ENCODE measurements at places on chromosomes 3 and 15.

DNA sequence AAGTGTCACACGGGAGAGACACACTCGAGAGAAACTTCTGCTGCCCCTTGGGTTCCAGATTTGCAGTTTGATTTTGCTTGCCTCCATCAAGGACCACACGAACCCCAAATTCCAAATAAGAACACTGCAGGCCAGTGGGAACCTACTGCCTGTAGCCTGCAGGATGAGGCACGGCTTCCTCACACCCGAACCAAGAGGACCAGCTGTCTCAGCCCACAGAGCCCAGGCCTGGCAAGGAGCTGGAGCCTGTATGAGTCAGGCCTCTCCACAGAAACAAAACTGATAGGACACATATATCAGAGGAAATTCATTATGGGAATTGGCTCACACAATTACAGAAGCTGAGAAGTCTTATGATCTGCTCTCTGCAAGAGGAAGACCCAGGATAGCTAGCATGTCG, 188.1 kb upstream of the NSMCE3 start:
- DNase-seq: no peak

GRCh38 chr15:101107625-101108460, 144.0 kb downstream of the CHSY1 start:
- no peak for DNase-seq

GRCh38 chr15:91782221-91782620, 71.3 kb upstream of the SLCO3A1 start:
- DNase-seq: no peak

DNA sequence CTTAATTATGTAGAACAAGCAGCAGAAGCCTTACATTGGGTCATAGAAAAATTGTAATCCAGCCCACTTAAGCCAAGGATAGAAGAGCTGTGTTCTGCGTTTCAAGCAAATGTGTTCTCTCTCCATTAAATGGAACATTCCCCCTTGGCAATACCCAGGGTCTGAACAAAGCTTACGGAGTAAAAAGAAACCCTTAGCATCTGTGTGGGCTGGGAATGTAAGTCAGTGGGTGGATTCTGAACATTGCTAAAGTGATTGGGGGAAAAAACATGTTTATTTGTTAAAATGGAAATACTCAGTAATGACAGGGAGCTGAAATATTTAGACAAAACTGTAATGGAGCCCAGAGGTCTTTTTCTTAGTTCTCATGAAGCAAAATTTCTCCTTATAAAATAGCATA, 147.4 kb downstream of the DUT start:
- no peak for DNase-seq

DNA sequence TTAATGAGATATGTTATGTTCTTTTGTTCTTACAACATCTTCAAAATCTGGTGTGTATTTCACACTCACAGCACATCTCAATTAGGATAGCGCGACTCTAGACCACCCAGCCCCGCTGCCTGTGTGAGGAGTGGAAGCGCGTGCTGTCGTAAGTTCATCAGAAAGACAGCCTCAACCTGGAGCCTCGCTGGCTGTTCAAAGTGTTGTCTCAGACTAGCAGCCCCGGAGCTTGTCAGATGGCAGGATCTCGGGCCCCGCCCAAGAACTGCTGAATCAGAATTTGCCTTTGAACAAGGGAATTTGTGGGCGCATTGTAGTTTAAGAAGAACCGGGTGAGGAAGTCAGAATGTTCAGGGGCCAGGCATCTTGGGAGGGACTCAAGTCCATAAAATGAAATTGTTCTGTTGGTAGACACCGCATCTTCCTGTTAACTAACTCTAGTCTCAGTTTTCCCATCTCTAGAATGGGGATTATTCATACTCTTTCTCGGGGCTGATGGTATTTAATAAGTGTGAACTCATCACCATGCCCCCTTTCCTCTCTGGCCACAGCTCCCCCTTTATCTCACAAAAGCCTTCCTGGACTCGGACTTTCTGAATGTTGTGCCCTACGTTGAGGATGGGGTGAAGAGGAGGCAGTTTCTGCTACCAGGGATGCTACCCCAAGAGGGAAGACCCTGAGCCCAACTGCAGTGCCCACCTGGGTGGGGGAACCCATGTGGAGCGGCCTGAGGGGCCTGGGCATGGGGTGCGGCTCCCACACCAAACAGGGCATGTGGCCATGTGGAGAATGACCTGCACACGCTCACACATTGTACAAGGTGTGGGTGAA, 40.4 kb downstream of the BHLHE40 start:
- DNase-seq: peak; percentile 77

DNA sequence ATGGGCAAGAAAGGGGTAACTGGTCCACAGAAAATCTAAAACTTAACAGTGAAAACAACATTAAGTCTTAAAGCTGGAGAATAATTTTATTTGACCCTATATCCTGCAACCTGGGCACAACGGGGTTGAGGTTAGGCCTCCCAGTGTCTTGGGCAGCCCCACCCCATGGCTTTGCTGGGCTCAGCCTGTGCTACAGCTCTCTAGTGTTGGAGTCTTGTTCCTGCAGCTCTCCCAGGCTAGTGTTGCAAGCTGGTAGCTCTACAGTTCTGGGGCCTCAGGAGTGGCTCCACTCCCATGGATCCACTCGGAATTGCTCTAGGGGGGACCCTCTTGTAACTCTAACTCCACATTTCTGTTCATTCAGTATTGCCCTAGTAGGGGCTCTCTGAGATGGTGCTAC, 24.9 kb upstream of the GNB4 start:
- DNase-seq: no peak

DNA sequence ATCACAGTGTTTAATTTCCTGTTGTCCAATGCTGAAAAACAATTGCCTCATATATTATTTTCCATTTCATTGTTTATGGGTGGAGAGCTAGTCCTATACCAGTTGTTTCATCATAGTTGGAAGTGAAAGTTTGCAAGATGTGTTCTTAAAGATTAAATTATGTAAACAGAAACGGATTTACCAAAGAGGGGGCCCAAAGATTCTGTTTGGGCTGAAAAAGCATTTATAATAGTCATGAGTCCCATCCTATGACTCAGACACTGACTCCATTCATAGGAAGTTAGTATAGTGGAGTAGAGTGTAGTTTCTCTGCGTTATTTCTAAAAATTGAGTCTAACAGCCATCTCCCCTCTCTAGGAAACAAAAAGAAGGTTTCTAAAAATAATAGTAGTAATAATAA, 24.3 kb downstream of the NFKBIZ start:
- no peak for DNase-seq

GRCh38 chr3:108835101-108835500, 12.5 kb downstream of the TRAT1 start:
- peak; percentile 45 for DNase-seq

DNA sequence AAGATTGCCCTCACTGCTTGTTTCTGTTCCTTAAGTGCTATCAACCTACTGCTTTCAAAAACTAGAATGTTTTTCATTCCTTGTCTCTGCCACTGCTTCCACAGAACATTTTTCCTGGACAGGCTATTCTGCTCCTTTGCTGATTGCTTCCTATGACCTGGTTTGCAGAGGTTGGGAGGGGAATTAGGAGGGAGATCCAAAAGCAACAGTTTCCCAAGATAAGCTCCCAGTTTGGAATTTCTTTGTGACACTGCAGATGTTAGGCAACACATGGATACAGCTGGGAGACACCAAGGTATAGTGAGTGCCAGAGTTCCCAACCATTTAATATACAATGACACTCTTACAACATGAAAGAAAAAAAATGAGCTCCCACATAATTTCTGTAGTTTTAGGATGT, 1036.5 kb downstream of the ROBO2 start:
- no peak for DNase-seq

DNA sequence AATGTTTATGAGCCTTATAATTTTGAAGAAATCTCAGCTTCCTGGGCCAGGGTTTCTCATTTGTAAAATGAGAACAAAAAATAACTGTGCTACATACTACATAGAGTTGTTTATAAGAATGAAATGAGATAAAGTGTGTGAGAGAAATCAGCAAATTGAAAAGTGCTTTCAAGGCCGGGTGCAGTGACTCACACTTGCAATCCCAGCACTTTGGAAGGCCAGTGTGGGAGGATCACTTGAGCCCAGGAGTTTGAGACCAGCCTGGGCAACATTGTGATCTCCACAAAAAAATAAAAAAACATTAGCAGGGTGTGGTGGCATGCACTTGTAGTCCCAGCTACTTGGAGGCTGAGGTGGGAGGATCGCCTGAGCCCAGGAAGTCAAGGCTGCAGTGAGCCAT, 22.4 kb downstream of the FOXB1 start:
- DNase-seq: no peak

GRCh38 chr3:51995346-51996163, at the start of gene RPL29:
Gene RPL29, minus strand, starts transcription at chr3:51995895. Its CDS starts 434 bp downstream, at chr3:51995461.
- peak; percentile 89 for DNase-seq

DNA sequence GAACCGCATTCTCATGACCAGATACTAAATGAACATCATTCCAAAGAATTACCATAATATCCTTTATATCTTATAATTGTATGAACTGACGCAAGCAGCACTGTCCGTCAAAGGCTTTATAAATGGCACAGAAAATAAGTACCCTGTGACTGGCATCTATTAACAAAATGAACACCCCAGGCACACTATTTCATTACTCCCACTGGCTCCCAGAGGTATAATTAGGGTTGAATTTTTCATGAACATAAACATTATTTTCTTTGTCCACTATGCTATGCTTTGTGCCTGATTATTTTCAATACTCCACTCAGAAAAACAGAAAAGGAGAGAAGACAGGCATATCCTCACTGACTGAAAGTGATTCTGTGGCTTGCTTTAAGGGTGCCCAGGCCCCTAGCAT, 71.1 kb downstream of the LYZL4 start:
- no peak for DNase-seq

- DNase-seq: no peak
These were observed 371.5 kb upstream of the GOLIM4 start for GRCh38 chr3:168467115-168467714.

- DNase-seq: no peak
These were observed 5.2 kb upstream of the ZXDC start for GRCh38 chr3:126480861-126481260.

- no peak for DNase-seq
These were observed 2.7 kb downstream of the BCL6 start for GRCh38 chr3:187742351-187743171.

All from stimulated activated CD4-positive, alpha-beta T cell treated with anti-CD3 and anti-CD28 coated beads, TNF-alpha, amount 100 ng/mL, for 24 hours (primary cell).